GM23338 (cell line): ENCODE measurements at places on chromosomes 1 and 21. TPM values are rescaled to one million over a fixed set of nuclear protein-coding genes. Genes with fewer than 3 reads are reported as not detected.

DNA sequence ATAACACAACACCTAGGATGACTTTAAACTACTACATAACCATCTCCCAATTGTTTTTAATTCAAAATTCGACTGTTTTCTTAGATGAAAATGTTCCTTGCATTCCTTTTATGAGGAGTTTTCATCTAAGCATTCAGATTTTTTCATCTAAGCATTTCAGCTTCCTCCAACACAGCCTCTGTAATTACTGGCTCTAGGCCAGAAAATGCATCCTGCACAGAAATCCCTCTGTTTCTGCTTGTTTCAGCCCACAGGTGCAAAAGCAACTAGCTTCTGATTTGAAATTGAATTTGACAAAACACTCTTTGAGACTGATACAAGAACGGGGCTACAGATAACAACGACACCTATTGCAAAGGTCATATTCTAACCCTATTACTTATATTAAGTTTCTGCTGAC is 90.4 kb downstream of the RGS21 start:
- H3K27ac ChIP-seq = no peak overlapping the region
- DNase-seq = no peak
- H3K4me1 ChIP-seq = no peaks in the 10 kb centered on the region
- no peaks in the 10 kb centered on the region for H3K27me3 ChIP-seq
- no peaks in the 10 kb centered on the region for H3K36me3 ChIP-seq

DNA sequence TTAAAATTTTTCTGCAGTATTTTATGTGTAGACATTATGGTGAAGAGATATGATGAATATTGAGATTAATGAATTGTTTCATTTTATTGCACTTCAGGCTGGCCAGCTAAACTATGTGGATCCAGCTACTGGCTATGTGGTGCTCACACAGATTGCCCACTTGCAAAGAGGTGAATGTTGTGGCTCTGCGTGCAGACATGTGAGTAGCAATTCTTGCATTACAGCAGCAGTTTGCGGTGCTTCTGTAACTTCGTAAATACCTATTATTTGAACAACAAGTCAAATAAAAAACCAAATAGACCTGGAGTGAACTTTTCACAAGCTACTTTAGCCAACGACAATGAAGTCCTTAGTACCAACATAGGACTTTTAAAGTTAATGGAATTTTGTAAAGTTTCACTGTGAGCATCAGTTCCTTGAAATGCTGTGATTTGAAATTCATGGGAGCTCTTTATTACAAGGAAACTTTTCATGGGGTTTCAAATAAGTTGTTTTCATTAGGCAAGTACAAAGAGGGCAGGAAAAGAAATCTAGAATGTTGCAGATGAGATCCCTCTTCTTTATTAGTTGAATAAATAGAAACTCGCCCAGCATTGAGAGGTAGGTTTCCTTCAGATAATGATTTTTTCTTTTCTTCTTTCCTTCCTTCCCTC is 3.4 kb downstream of the C1orf53 start:
- DNase-seq = no peak
- H3K27me3 ChIP-seq = peaks cover 95% of the 10 kb centered on the region
- H3K27ac ChIP-seq = no peak overlapping the region
- H3K36me3 ChIP-seq = no peaks in the 10 kb centered on the region

DNA sequence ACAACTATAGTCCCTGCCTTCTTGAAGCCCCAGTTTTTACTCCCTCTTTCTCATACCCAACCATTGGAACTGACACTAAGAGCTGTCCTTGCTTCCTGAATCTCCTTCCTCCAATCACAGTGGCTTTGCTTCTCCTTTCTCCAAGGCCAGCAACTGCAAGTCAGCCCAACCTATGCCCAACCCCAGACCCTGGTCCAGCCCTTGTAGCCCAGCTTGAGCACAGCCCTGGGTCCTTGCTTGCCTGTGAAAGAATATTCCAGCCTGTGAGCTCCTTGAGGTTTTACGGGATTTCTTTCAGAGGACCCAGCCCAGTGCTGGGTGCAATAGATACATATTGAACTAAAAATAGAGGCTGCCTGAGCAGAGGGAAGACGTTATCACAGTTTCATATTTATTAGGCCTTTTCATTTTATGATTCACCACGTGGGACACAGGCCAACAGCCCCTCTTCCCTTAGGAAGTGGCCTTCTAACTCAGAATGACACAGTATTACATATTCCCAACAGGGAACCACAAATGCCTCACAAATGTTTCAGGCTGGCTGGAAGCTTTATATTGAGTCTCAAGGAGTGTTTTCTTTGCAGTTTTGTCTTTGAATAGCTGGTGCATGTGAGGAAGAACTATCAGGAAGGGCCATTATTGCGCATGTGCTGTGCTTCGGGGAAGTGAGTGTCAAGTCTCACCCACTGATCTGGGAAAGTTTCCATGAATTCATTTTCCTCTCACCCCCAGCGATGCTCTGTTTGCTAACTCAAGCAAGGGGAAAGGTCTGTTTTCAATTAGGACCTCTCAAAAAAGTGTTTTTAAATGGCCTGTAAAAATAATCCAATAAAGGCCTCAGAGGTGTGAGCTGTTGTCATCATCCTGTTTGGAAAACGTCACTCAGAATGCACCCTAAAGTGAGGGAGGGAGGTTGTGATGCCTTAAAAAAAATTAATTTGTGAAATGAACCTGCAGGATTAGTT is 92.3 kb upstream of the NFIA start:
- no peaks in the 10 kb centered on the region for H3K4me1 ChIP-seq
- H3K27ac ChIP-seq = no peak overlapping the region
- no peaks in the 10 kb centered on the region for H3K27me3 ChIP-seq

DNA sequence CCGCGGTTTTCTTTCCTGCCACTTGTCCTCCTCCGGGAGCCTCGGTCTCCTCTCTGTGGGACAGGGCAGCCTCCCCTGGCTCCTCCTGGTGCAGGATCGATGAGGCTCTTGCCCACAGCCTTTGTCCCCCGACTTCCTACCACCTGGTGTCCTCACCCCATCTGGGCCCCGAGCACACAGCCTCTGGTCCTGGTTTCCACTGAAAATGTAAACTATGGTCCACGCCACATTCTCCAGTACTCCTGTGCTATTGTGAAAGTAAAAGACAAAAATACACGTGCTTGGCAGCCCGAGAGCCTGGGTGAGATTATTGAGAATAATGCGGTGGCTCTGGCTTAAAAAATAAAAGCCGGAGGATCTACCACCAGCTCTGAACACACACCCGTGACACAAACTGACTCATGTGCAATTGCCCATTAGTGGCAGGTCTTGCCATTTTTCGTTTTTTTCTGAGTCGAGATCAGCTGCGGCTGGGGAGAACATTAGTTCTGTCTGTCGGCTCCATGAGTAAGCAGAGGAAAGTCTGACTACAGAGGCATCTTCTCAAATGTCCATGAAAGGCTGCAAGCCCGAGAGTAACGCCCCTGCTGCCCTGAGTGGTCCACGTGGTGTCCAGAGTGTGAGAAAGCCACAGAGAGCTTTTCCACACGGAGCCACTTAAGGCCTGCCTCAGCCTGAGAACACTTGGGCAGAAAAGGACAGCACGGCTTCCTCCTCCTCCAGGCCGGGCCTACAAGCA is 5.7 kb upstream of the COL6A2 start:
- H3K27ac ChIP-seq = no peak overlapping the region
- no peak for DNase-seq
- H3K4me3 ChIP-seq = no peak overlapping the region
- H3K27me3 ChIP-seq = no peaks in the 10 kb centered on the region
- H3K36me3 ChIP-seq = no peaks in the 10 kb centered on the region

DNA sequence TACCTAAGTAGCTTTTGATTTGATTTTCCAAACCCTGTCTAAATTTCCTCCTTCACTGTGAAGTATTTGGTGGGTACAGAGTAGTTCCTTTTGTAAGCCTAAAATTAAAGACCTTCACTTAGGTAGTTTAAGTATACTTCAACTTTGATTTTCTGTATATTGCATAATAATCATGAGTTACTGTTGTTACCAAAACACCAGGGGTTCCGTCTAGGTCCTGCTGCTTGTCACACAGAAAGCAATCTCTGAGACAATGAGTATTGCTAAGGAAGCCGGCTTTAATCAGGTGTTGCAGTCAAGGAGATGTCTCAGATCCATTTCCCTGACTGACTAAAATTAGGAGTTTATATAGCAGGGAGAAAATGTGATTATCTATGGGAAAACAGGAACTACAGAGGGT is 15.3 kb downstream of the RPS6KC1 start:
- peak; percentile 26 for DNase-seq
- H3K27ac ChIP-seq = no peak overlapping the region
- H3K4me3 ChIP-seq = no peak overlapping the region
- H3K27me3 ChIP-seq = no peaks in the 10 kb centered on the region
- no peaks in the 10 kb centered on the region for H3K36me3 ChIP-seq

DNA sequence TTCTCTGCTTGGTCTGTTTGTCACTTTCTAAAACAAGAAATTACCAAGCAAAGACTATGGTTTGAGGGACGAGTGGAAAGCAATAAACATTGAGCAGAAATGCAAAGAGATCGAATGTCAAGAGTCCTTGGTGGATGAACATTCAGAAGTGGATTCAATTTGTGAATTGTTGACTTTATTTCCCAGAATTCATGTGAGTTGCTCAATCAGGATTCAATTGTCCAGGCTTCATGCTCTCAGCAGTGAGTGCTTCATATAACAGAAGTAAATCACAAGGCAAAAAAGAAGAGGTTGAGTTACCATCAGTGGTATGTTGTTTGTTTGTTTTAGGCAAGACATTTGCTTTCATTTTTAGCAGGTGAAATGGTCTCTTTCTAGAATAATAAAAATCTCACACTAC is 31.9 kb downstream of the NGF start:
- no peaks in the 10 kb centered on the region for H3K4me1 ChIP-seq
- no peaks in the 10 kb centered on the region for H3K36me3 ChIP-seq
- no peak for DNase-seq
- no peaks in the 10 kb centered on the region for H3K27me3 ChIP-seq
- no peak overlapping the region for H3K4me3 ChIP-seq

- H3K27me3 ChIP-seq = no peaks in the 10 kb centered on the region
- DNase-seq = no peak
- no peaks in the 10 kb centered on the region for H3K36me3 ChIP-seq
- no peak overlapping the region for H3K4me3 ChIP-seq
- no peaks in the 10 kb centered on the region; the same call in 1 of the 2 replicates for H3K4me1 ChIP-seq
- no peak overlapping the region for H3K27ac ChIP-seq
Measured at GRCh38 chr1:10612436-10613160, 137.8 kb downstream of the PEX14 start.

- no peaks in the 10 kb centered on the region for H3K36me3 ChIP-seq
- H3K27ac ChIP-seq = no peak overlapping the region
- H3K27me3 ChIP-seq = no peaks in the 10 kb centered on the region
Measured at GRCh38 chr1:163119707-163120106, 50.5 kb downstream of the RGS4 start.

DNA sequence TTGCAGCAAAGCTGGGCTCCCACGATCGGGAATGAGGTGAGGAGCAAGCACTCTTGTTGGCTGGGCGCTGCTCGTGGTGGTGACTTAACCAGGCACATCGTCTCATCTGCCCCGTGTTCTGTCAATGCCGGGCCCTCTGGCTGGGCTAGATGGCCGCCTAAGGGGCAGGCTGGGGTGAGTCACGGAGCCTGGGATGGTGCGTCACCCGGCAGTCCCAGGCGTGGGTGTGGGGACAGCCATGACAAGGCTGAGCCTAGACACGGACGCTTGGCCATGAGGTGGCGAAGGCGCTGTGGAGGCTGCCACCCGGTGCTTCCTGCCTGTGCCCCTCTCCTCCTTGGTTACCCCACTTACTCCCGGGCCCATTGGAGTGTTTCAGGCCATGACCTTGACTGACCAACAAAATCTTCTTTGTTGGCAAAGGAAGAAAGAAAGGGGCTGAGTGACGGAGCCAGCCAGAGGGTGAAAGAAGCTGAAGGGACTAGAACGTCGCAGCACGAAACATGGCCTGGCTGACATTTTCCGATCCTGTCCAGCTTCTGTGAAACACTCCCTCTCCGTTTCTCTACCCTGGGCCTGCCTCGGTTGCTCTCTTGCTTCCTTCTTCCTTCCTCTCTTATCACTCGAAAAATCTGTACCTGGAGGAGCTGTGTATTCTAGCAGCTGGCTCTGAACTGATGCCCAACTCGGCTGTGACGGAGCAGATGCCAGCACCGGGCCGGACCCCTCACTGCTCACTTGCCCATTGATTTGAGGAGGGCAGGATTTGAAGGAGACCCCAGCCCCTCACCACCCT is 596 bp downstream of the CD247 start:
- no peaks in the 10 kb centered on the region for H3K27me3 ChIP-seq
- H3K36me3 ChIP-seq = no peaks in the 10 kb centered on the region
- H3K27ac ChIP-seq = no peak overlapping the region
- no peaks in the 10 kb centered on the region for H3K4me1 ChIP-seq

- H3K27me3 ChIP-seq = no peaks in the 10 kb centered on the region
- H3K27ac ChIP-seq = no peak overlapping the region
- DNase-seq = no peak
- H3K4me1 ChIP-seq = no peaks in the 10 kb centered on the region
- H3K4me3 ChIP-seq = no peak overlapping the region
- no peaks in the 10 kb centered on the region for H3K36me3 ChIP-seq
Measured at GRCh38 chr1:67579623-67580394, 105.2 kb upstream of the GADD45A start.

GRCh38 chr1:942411-942821 is 16.6 kb downstream of the NOC2L start:
- peak; percentile 70 for DNase-seq
- H3K4me3 ChIP-seq = peak overlapping the region; percentile 55
- H3K27ac ChIP-seq = no peak overlapping the region

DNA sequence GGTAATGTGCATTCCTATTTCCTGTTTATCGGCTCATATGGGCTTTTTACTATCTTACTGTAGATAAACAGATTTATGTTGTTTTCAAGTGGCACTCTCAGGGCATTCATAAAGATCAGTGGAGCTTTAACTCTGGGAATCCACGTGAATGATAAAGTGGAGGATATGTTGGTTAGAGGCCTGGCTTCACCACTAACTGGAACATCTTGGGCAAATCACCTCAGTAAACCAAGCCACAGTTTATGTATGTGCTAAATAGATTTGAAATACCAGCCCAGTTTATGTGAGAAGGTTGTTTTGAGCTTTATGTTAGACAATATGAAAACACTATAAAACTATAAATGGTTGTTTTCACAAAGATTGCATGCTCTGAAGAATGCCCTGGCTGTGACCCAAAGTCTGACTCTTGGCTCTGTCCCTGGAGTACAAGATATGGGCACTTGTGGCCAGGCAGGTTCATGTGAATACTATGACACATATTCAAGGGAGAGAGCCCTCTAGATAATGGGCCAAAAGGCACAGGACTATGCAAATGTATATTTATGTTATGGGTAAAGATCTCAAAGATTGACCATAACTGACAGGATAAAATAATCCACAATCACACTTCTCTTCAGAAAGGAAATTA is 36.7 kb downstream of the FAM163A start:
- H3K36me3 ChIP-seq = no peaks in the 10 kb centered on the region
- no peak for DNase-seq
- no peak overlapping the region for H3K4me3 ChIP-seq
- H3K27ac ChIP-seq = no peak overlapping the region
- no peaks in the 10 kb centered on the region for H3K27me3 ChIP-seq
- no peaks in the 10 kb centered on the region for H3K4me1 ChIP-seq

- no peaks in the 10 kb centered on the region for H3K4me1 ChIP-seq
- H3K36me3 ChIP-seq = no peaks in the 10 kb centered on the region
Measured at GRCh38 chr1:196723325-196724185, 51.1 kb upstream of the CFHR3 start.

- no peak for DNase-seq
- no peaks in the 10 kb centered on the region for H3K27me3 ChIP-seq
- no peak overlapping the region for H3K4me3 ChIP-seq
- no peak overlapping the region for H3K27ac ChIP-seq
Measured at GRCh38 chr21:15742052-15742670, 12.4 kb downstream of the USP25 start.

Gene CRNN
- total RNA-seq = not detected in 2 replicates

Gene MPL
- not detected in 2 replicates for total RNA-seq

Gene PRR9
- total RNA-seq = not detected in 2 replicates

Gene STMN1
- total RNA-seq = 227 and 271 TPM in 2 replicates

Gene XCL1
- total RNA-seq = not detected in 2 replicates

Gene C1orf21
- total RNA-seq = 28.0 and 34.2 TPM in 2 replicates

Gene ANKRD45
- 1.5 and 2.0 TPM in 2 replicates for total RNA-seq

Gene WNT3A
- 0.07 and 0.12 TPM in 2 replicates for total RNA-seq
